ENCODE measurements at places on chromosomes 2 and 18.

DNA sequence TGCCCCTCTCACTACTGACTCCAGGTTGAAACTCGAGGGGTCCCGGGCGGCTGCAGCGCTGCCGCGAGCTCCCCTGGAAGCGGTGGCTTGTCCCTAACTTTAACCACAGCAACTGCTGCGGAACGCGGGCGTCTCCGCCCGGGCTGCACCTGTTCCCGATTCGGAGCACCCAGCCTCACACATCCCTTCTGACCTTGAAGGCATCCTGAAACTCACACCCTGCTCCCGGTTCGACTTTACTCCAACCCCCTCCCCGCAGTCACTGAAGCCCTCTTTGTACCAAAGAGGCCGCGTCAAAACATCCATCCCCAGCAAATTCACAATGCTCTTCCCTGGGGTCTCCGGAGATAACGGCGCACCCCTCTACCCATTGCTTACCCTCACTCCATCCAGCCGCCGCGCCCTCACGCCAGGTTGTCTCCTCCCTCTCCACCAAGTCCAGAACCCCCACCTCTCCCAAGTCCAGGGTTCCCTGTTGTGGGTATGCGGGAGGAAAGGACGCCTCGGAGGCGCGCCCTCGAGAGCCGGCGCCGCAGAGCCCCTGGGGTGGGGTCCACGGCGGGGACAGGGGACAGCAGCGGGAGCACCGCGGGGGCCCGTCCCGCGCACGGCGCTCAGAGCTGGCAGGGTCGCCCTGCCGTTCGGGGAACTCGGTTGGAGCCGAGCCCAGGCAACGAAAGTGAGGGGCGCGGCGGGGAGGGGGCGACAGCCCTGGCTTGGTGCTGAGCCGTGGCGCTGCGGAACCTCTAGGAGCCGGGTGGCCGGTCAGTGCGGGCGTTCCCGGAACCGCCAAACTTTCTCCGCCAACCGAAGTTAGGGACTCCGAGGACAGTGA lies 934 bp downstream of the MYO5B start:
- no peak for DNase-seq

GRCh38 chr2:179238027-179238426 lies 26.6 kb downstream of the SESTD1 start:
- no peak for DNase-seq

GRCh38 chr2:118806797-118807667 lies 40.4 kb downstream of the EN1 start:
- no peak for DNase-seq

- no peak for DNase-seq
Observed at GRCh38 chr2:105254531-105255210, 13.1 kb downstream of the GPR45 start.

DNA sequence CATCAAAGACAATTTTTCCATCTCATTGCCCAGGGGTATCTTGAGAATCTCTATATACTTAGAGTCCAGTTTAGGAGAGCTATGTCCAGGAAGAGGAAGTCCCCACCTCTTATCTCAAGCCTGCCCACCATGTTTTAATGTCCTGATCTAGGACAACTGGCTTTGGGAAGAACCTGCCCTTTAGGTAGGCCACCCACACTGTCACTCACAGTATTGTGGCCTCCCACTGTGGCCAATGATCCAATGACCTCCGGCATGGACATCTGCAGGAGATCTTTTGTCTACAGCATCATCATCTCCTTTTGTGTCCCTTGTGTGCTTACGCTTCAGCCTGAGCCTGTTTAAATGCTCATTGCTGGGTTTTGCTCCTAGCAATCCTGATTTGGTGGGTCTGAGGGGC lies 77.4 kb downstream of the SLC4A3 start:
- no peak for DNase-seq

DNA sequence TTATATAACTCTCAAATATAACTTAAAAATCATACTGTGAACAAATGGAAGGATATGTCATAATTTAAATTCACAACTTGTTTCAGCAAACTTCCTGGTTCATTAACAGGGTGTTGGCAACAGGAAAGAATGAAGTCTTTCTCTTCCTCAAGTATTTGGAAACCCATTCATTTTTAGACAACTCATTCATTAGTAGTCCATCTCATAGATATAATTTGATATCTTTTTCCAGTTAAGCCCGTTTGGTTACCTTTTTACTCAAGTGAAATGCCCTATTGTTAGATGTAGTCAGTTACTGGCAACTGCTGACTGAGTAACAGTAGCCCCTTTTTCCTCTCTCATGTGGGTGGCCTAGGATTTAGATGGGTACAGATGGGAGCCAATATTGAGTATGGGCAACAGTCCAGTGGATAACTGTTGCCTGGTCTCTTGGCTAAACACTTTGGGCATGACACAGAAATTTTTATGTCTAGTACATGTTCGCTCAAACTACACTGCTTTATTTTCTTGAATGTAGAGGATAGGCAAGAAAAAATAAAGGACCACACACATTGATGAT lies 4.6 kb upstream of the UGP2 start:
- no peak for DNase-seq

DNA sequence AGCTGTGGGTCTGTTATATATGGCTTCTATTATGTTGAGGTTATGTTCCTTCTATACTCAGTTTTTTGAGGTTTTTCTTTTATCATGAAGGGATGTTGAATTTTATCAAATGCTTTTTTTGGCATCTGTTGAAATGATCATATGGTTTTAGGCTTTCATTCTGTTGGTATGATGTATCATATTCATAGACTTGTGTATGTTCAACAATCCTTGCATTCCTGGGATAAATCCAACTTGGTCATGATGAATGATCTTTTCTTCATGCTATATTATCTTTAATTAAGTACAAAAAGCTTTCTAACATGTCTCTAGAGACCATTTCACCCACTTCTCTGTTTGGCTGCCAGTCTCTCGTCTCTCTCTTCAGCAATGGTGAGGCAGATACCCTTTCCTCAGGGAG lies 54.2 kb downstream of the MDH1 start:
- no peak for DNase-seq
